Pulmonary artery endothelial cell (primary cell): ENCODE measurements at places on chromosomes 7 and 10. TPM values are rescaled to one million over a fixed set of nuclear protein-coding genes. Genes with fewer than 3 reads are reported as not detected.

MACROH2A2 gene
- 0.59 and 1.0 TPM in 2 replicates for total RNA-seq

LIPK gene
- not detected in 2 replicates for total RNA-seq

COX19 gene
- 5.9 and 7.7 TPM in 2 replicates for total RNA-seq

POLL gene
- 10.2 and 11.6 TPM in 2 replicates for total RNA-seq

GPR37 gene
- total RNA-seq = 1.7 and 8.1 TPM in 2 replicates

DNA sequence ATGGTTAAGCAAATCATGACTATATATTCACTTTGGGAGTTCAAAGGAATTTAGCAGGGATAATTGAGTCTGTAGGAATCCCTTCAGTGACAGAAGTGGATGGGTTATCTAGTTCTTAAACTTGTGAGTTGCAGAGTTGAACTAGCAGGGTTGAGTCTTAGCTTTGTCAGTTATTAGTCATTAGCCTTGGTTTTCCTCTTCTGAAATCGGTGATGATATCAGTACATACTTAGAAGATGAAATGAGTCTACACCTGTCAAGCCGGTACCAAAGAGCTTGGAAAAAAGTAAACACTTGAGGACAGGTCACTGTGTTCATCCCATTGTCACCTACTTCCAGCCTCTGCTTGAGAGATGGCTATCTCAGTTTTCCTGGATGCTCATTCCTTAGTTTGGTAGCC is 73.5 kb downstream of the BUB3 start:
- DNase-seq = no peak

DNA sequence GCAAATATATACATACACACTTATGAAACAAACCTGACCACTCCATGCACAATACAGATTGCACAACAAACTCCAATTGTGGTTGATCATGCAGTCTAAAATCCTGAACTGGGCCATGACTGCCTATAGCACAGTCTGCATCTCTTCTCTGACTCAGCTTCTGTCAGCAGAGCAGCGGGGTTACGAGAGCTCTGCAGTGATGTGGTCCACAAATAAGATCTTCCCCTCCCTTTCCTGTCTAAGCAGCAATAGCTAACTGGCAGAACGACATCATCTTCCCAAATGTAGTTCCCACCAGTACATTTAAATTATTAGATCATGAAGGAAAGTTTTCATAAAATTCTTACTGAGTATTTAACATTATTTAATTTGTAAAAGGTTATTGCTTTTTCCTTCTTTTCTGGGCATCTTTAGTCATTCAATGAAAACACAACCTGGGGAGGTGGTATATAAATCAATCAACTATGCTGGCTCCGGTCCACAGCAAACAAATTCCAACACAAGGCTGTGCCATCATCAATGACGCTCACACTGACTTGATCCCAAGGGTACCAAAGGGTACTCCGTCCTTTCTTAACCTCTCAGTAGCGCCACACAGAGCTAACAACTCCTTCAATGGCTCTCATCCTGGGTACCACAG is 17.1 kb downstream of the ARHGAP21 start:
- peak; percentile 29 for DNase-seq

GRCh38 chr10:76080991-76081390 is 649.6 kb downstream of the LRMDA start:
- no peak for DNase-seq

DNA sequence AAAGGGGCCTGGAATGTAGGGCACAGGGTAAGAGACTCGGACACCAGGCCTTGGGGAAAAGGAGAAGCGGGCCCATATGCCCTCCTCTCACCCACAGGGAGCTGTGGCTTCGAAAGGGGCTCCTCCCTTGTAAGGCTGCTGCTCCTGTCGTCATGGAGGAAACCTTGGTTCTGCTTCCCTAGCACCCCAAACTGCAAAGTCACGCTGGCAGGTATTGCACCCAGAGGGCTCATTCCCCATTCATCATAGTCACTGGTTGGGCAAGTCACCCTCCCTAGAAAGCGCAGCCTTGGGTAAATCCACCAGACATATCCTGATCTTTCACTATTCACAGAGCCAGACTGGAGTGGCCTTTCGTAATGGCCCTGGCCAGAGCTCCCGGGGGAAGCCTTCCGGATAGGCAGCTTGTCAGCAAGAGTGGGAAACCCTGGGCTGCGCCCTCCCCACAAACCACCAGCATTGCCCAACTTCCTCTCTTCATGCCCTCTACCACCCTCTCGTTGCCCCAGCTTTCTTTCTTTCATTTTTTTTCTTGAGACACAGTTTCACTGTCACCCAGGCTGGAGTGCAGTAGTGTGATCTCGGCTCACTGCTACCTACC is 121.0 kb downstream of the HIP1 start:
- no peak for DNase-seq

- no peak for DNase-seq
Observed at GRCh38 chr10:104043185-104043830, 42.4 kb downstream of the COL17A1 start.

DNA sequence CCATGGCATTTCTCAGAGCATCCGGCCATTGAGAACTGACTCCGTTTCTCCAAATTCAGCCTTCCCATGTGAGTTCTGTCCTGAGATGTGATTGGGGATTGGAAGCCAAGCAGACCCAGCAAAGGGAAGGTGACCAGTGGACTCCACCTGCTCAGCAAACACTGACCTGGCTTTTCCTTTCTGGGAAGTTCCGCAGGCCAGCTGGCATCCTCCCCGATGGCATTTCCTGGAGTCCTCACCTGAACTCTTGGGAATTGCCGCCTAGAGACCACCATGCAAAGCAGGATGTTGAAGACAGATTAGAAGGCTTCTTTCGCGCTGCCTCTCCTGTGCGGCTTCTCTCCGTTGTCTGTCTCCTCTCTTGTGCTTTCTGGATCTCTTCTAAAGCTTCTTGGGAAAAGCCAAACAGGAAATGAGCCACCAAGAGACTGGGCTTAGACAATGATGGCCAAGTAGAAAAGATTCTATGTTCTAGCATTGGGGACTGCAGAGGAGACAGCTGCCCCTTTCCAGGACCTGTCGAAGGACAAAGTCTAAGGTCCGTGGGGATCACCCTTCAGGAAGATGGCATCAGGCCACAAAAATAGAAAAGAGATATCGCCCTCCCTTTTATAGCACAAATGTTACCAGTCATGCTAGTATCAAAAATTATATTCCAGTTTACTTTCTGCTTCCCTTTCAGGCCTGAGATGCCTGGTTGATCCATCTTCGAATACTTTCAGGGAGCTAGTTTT is 103.7 kb upstream of the INSYN2A start:
- DNase-seq = no peak

GRCh38 chr7:104938741-104939390 is 75.1 kb upstream of the KMT2E start:
- no peak for DNase-seq

DNA sequence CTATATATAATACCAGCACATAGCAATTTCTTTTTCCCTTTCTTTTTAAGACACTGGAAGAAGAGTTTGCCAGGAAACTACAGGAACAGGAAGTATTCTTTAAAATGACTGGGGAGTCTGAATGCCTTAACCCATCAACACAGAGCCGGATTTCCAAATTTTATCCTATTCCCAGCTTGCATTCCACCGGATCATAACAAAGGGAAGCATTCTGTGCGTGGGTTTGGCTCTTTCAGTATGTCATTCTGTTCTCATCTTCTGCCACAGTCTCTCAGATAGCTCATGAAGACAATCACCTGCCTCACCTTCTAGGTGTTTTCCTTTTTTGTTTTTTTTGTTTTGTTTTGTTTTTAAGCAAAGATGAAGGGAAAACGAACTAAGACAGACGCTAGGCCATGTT is 58.6 kb downstream of the SLK start:
- DNase-seq = no peak

DNA sequence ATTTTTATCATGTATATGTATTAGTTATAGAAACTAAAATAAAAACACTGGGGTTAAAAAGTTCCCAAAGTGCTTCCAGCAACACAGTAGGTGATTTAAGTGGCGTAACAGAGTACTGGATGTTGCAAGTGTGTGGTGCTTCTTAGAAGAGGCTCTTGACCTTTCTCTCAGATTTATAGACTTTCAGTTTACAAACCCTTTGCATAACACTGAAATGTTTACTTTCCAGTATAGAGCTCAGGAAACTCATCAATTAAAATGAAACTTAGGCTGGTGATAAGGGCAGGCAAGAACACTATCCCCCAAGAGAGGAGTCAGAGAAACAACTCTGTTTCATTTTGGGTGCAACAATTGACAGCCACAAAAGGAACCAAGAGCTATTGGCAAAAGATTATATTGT is 27.5 kb upstream of the SMC3 start:
- no peak for DNase-seq
